ENCODE measurements at places on chromosomes 1 and 21. TPM values are rescaled to one million over a fixed set of nuclear protein-coding genes. Genes with fewer than 3 reads are reported as not detected.
A peak's percentile ranks its signal among the peaks of the same experiment; 100 is the strongest.

DNA sequence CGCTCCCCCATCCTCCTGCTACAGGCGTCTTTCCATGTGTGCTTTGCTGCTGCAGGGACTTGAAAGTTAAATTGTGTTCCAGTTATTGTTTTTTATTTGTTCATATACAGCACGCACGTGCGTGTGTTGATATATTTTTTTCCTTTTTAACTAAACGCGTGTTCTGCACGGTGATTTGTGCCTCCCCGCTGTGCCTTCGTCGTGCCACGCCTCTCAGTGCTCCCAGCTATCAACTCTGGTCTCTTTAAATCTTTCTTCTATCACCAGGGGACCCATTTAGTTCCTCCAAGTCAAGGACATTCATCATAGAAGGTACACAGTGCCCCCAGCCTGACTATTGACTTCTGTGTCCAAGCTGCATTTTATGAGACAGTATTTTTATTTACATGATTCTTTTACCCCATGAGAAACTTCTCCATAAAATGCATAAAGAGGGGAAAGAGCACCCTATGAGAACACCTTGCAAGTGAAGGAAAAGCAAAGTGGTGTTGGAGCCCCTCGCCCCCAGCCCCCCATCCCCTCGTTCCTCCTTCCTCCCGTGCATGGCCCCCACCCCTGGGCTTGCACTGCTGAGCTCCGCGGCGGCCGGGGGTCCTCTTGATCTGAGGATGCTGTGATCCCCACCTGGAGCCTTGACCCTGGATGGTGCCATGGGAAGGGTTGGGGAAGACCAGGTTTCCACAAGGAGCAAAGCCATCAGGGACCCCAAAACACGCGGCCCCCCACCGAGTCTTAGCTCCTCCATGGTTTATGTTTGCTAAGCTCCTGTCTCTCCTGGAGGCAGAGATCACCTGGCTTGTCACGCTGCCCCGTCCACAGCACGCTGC, 45.5 kb downstream of the KCNAB2 start:
- peaks cover 10% of the 10 kb centered on the region for H3K27me3 ChIP-seq
- H3K4me1 ChIP-seq: no peaks in the 10 kb centered on the region
- peaks cover 6% of the 10 kb centered on the region for H3K36me3 ChIP-seq

GRCh38 chr21:36852864-36853263, 113.6 kb downstream of the HLCS start:
- H3K27ac ChIP-seq: peak overlapping the region; percentile 35
- no peaks in the 10 kb centered on the region for H3K36me3 ChIP-seq
- no peak overlapping the region for H3K4me3 ChIP-seq
- DNase-seq: no peak
- peaks cover 13% of the 10 kb centered on the region for H3K4me1 ChIP-seq

- peak overlapping the region; percentile 16 for H3K27ac ChIP-seq
- peak; percentile 90 for DNase-seq
- no peaks in the 10 kb centered on the region for H3K27me3 ChIP-seq
- no peak overlapping the region for H3K4me3 ChIP-seq
Measured at GRCh38 chr1:185632659-185633423, 101.3 kb upstream of the HMCN1 start.

- no peaks in the 10 kb centered on the region for H3K27me3 ChIP-seq
- DNase-seq: no peak
- no peak overlapping the region for H3K27ac ChIP-seq
- H3K4me3 ChIP-seq: no peak overlapping the region
Measured at GRCh38 chr21:34726627-34727337, 58.0 kb downstream of the CLIC6 start.

GRCh38 chr1:100076744-100077143, 56.0 kb downstream of the SASS6 start:
- no peak overlapping the region for H3K27ac ChIP-seq
- no peaks in the 10 kb centered on the region for H3K4me1 ChIP-seq
- no peak overlapping the region for H3K4me3 ChIP-seq
- no peaks in the 10 kb centered on the region for H3K27me3 ChIP-seq
- peaks cover 68% of the 10 kb centered on the region for H3K36me3 ChIP-seq

- H3K4me3 ChIP-seq: no peak within 1 kb of the TSS
- peaks cover 6% of the 10 kb centered on the region for H3K4me1 ChIP-seq
- H3K36me3 ChIP-seq: no peaks in the 10 kb centered on the region
- H3K27me3 ChIP-seq: no peaks in the 10 kb centered on the region
- no peak within 1 kb of the TSS for H3K27ac ChIP-seq
Measured at GRCh38 chr1:247857069-247857984, at the start of gene TRIM58. TSS of gene TRIM58 (plus strand) at chr1:247857187. CDS start at chr1:247857247, 60 bp downstream.

GRCh38 chr21:39265603-39266002, 47.8 kb downstream of the BRWD1 start:
- no peak for DNase-seq
- peaks cover 97% of the 10 kb centered on the region for H3K36me3 ChIP-seq
- no peaks in the 10 kb centered on the region for H3K4me1 ChIP-seq
- H3K4me3 ChIP-seq: no peak overlapping the region
- no peaks in the 10 kb centered on the region for H3K27me3 ChIP-seq

DNA sequence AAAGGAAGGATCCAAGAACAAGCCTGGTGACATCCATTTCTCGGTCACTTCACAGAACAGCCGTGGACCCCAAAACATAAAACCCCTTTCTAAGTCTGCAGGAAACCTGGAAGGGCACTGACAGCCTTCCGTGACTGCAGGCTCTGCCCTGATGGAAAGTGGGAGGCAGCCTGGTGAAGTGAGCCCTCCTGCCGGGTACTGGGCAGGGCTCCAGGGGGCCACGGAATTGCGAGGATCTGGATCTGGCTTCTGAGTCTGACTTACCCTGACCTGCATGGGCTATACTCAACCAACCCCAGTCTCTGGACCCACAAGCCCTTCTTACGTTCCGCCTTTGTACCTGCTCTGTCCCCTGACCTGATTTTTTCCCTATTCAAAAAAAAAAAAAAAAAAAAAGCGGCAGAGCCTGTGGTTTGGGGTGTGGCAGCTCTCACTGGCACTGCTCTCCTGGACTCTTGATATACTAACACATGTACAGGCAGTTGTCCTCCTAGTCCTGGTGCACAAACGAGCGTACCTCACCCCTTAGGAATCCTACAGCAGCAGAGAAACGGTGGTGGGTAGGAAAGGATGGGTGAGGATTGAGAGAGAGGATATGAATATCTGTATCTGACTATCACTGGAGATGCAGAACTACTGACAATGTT, 82.9 kb downstream of the BEND5 start:
- peak overlapping the region; percentile 39 for H3K27ac ChIP-seq
- no peak overlapping the region for H3K4me3 ChIP-seq
- H3K36me3 ChIP-seq: no peaks in the 10 kb centered on the region
- peaks cover 10% of the 10 kb centered on the region for H3K4me1 ChIP-seq
- peak; percentile 22 for DNase-seq
- H3K27me3 ChIP-seq: peaks cover 26% of the 10 kb centered on the region

DNA sequence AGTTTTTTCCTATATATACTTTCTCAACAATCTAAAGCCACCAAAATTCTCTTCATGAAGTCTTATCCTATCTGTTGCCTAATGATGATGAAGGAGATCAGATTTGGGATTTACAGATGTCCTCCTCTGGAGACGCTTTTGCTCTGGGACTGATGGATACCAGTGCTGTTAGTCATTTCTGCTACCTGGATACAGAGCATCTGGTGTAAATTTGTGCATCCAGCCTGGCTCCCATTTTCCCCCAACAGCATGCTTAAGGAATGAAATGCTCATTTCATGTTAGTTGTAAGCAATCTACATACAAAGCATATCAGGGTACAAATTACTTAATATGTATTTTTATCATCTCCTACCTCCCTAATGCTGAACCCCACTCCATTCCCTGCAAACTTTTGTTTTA, 57.7 kb downstream of the HNRNPR start:
- H3K4me1 ChIP-seq: peaks cover 21% of the 10 kb centered on the region
- no peak overlapping the region for H3K27ac ChIP-seq
- DNase-seq: no peak

DNA sequence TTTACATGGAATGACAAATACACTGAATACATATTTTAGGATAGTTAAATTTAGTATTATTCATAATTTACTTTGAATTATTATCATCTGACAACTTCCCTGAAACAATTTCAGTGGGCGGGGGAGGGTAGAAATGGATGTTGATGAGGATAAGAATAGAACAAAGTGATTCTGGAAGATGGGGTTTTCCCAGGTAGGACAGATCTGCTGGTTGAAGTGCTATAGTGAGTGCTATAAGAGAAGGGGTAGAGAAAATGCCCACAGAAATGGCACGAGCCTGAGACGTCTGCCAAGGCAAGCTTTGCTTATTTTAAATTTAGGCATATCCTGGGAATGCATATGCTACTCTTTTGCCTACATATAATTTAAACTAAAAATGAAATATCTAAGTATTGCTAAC, 3.2 kb downstream of the CFH start:
- H3K27me3 ChIP-seq: no peaks in the 10 kb centered on the region
- H3K27ac ChIP-seq: peak overlapping the region; percentile 95
- H3K36me3 ChIP-seq: no peaks in the 10 kb centered on the region

GRCh38 chr21:29157080-29157479, 26.6 kb downstream of the MAP3K7CL start:
- H3K27ac ChIP-seq: no peak overlapping the region
- no peak for DNase-seq

GRCh38 chr1:115705085-115705951, 63.2 kb downstream of the CASQ2 start:
- no peaks in the 10 kb centered on the region for H3K36me3 ChIP-seq
- H3K27me3 ChIP-seq: peaks cover 23% of the 10 kb centered on the region
- H3K4me3 ChIP-seq: no peak overlapping the region
- H3K27ac ChIP-seq: no peak overlapping the region
- no peak for DNase-seq
- H3K4me1 ChIP-seq: no peaks in the 10 kb centered on the region

The LCE1D gene
- total RNA-seq: not detected

Data from MCF 10A (cell line).